ENCODE measurements at places on chromosomes 2 and 18.

- DNase-seq = no peak
Measured at GRCh38 chr18:56161566-56162260, 476.7 kb downstream of the TXNL1 start.

GRCh38 chr2:88265352-88266303, 95.5 kb downstream of the THNSL2 start:
- DNase-seq = no peak

- DNase-seq = no peak
Measured at GRCh38 chr2:15737314-15738224, 145.9 kb downstream of the DDX1 start.

DNA sequence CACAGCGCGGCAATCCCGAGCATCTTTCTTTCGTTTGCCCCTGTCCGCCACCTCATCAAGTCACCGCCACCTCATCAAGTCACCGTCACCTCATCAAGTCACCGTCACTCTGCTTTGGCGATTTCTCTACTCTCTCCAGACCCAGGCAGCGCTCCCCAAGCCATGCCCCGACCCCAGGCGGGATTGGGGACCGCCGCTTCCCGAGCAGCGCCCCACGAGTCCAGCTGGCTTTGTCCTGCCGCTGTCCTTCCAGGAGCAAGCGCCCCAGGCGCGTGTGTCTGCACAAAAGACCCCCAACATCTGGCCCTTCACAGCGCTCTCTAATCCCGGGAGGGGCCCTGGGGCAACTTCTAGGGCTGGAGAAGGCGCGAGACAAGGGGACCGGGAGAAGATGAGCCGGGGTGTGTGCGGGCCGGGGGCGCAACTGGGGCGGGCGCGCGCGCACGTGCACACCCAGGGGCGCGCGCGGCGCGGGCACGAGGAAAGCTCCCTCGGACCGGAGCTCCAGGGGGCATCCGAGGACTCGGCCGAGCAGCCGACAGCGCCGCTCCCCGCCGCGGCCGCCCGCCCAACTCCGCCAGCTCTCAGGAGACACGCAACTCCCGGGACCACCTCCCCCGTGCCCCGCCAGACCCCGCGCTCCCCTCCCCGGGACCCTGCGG, 633 bp upstream of the RNF152 start:
- DNase-seq = peak; percentile 0

DNA sequence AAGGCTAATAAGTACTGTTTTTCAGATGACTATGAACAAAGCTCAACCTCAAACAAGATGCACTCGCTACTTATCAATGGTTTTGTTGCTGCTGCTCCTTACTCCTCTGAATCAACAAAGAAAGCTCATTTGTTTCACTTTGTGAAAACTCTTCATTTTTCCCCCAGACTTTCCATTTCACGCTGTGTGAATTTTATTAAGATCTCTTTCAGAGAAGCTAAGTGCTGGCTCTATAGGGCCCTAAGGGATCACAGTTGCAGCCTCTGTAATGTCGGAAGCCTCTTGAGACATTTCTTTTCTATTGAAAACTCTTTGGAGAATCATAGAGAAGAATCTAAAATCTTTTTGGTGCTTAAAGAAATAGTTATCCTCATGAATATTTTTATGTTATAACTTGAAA, 209.8 kb downstream of the CD226 start:
- no peak for DNase-seq

DNA sequence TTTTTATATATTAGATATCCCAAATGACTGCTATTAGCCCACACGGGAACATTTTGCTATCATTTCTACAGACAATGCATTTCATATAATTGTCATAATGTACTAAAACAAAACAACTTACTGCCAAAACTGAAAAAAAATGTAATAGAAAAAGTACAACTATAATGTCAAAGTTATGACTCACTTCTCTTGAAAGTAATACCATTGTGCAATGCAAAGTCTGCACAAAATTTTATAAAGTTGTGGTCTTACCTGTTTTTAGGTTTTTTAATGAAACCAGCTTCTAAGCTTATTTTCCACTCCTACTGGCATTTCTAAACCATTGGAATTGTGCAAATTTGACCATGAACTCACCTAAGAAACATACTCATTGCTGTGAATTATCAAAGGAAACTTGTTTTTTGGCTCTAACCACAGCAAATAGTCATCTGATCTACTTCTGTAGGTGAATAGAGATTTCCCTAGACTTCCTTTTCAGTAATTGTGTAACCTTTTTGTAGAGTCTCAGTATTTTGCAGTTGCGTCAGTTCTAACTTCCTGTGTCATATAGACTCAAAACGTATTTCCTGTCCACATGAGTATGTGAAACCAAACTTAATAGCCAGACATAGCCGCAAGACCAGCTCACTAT, 31.9 kb upstream of the TFPI start:
- DNase-seq = no peak

GRCh38 chr2:16023506-16024360, 83.4 kb downstream of the MYCN start:
- DNase-seq = no peak

- DNase-seq = no peak
Measured at GRCh38 chr2:171320208-171320621, 113.6 kb downstream of the METTL8 start.

- DNase-seq = no peak
Measured at GRCh38 chr2:25418944-25419677, 77.4 kb upstream of the DNMT3A start.

GRCh38 chr2:9543557-9543956, 12.1 kb downstream of the ADAM17 start:
- DNase-seq = no peak

DNA sequence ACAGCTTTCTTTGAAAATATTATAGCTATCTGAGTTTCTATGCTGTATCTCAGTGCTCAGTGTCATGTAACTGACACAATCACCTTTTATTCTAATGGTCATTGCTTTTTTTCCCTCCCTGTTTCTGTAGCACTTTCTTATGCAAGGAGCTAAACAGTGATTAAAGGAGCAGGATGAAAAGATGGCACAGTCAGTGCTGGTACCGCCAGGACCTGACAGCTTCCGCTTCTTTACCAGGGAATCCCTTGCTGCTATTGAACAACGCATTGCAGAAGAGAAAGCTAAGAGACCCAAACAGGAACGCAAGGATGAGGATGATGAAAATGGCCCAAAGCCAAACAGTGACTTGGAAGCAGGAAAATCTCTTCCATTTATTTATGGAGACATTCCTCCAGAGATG, 56.4 kb downstream of the SCN2A start:
- no peak for DNase-seq

DNA sequence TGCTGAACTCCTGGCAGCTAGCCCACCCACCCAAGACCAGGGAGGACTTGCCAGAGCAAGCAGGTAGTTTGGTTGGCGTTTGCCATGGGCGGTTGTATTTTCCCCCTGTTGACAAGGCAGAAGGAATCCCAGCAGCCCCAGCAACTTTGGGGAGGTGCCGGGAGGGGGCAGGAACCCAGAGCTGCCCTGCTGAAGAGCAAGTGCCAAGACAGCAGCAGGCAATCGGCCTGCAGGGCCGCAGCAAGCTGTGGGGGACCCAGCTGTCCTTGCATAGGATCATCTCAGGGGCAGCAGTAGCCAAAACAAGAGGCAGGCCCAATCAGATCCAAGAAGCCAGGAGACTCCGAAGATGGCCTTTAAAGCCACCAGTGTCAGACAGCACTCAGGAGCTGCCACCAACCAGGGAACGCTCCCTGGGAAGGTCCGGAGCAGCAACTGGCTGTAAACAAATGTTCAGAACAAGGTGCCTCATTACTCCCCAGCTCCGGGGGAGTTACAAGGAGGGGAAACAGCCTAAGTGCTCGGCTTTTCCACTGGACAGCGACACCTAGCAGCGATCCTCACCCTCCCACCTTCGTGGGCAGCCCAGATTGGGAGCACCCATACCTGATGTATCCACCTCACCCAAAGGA, 2.1 kb downstream of the ST8SIA5 start:
- DNase-seq = no peak

- no peak for DNase-seq
Measured at GRCh38 chr2:38711558-38711957, 39.6 kb downstream of the SRSF7 start.

- no peak for DNase-seq
Measured at GRCh38 chr2:36403675-36404230, 48.2 kb downstream of the CRIM1 start.

GRCh38 chr2:175926272-175926671, 75.8 kb downstream of the LNPK start:
- DNase-seq = no peak

GRCh38 chr2:173374634-173375033, 20.0 kb downstream of the CDCA7 start:
- no peak for DNase-seq

DNA sequence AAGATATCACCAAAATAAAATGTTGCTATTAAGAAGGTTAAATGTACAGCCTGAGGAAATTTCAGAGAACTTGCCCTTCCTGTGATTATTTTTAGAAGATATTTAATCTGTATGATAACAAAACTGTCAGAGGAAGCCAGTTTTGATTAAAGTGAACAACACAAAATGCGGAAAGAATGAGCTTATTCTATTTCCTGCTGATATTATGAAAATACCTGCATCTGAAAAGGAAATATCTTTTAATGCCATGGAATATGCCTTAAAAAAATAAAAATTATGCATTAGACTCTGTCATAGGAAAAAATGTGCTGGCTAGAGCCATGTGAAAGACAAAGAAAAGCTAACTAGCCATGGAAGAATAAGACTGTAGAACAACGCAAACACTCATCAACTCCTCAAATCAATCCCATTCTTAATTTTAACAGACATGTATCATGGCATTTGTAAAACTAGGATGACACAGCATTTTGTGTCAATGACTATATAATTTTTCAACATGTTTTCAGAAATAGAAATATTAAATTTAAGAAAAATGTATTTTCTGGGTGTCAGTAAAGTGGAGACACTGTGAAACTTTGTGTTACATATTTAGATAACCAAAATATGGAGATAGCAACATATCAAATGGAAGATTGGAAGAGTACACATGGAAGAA, 1768.2 kb downstream of the SUCLG1 start:
- no peak for DNase-seq

DNA sequence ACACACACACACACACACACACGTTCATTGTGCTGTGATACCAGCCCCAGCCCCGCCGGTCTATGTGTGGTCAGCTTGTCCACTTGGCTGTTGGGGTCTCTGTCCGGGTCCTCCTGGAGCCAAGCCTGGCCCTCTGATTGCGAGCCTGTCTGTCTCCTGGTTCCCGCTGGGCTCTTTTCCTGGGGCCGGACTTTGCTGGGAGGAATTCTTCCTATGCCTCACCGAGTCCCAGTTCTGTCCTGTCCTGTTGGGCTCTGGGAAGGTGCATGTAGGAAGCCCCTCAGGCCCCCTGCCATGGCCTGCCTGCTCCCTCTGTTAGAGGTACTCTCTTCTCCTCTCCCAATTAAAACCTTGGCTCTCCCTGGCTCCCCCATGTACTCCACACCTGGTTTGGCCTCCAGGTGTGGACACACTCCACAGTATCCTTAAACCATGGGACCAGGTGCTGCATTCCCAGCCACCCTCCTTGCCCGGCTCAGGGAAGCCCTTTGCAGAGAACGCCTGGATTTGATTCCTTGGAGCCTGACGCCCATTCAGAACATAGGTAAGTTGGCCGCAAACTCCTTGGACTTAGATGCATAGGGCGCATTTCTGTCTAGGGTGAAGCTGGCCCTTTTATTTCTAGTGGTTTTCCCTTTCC, 42.3 kb downstream of the CABLES1 start:
- no peak for DNase-seq

DNA sequence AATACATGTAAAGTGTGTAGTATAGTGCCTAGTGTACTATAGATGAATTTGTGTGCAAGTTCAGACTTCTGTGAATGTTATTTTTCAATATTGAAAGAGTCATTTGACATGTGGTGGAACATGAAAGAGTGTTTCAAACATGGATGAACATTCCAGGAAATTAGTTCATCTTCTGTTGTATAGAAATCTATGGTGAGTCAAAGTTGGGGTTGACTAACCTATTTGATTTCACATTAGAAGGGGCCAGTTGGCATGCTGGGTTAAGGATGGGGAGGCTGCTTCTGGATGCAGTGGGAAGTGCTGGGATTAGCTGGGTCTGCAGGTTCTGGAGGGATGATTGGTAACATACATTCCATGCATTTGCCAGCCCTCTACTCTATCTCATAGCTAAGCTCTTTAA, 50.6 kb downstream of the LYPD6B start:
- DNase-seq = no peak

DNA sequence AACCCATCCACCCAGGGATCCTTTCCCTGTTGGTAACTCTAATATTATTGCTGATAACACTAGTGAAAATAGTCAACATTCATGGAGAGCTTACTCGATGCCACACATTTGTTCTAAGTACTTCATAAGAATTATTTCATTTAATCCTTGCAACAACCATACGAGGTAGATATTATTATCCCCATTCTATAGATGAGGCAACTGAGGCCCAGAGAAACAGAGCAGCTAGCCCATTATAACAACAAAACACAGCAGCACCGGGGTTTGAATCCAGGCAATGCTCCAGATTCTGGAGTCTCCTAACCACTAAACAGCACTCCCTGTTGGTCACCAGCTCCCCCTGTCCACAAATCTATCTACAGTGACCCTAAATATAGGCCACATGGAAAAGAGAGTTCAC, 90.4 kb upstream of the PKDCC start:
- DNase-seq = no peak

GRCh38 chr2:241965931-241966412, 96.4 kb downstream of the RTP5 start:
- no peak for DNase-seq

DNA sequence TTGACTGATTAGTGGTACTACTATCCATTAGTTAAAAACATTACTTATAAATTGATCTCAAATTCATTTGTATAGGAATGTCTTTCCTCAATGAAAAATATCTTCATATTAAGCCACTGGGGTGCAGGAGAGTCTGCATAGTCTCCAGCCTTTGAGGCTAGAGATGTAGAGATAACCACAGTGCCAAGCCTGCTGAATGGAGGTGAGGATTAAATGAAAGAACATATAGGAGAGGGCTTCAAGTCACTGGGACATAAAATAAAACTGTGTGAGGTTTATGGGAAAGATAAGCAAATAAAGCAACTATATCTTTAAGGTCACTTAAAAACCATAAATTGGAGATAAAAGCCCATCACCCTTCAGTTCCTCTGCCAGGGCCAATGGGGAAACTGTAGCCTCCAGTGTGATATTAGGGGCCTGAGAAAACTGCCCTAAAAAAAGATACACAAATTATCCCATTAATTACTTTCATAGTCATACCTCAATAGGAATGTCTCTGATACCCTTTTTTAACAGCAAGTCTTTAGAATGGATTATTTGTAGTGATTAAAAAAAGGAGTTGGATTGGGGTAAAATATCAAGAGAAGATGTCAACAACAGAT, 27.6 kb downstream of the GALNT3 start:
- no peak for DNase-seq

- DNase-seq = no peak
Measured at GRCh38 chr18:10776493-10776892, 250.7 kb downstream of the NAPG start.

DNA sequence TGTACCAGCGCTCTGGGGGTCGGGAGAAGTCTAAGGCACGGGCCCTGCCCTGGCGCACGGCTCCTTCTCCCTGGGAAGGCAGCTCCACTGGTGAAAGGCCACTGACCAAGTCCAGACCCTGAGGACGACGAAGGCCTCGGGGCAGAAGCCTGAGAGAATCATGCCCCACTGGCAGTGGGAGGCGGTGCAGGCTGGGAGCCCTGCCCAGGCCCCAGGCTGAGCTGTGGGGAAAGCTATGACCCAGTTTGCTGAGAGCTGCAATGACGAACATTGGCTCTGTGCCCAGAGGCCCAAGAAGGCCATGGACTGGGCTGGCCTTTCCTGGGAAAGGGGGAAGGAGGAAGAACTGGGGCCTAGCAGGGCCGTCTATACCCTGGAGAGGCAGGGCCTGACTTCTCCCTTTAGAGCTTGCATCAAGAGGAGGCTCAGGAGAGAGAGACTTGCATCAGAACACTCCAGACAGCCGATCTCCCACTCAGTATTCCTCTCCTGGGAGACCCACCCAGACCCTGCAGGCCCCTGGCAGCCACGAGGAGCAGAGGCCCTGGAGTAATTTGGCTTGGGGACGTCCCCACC, 32.9 kb downstream of the HS1BP3 start:
- no peak for DNase-seq

All from activated T-helper 1 cell treated with Interleukin-2 at 50 U/mL for 16 hours (primary cell).